Stimulated activated CD8-positive, alpha-beta memory T cell treated with anti-CD3 and anti-CD28 coated beads, Interleukin-2, amount 100 ng/mL, for 1 hour (primary cell): ENCODE measurements at places on chromosomes 7 and 10.

DNA sequence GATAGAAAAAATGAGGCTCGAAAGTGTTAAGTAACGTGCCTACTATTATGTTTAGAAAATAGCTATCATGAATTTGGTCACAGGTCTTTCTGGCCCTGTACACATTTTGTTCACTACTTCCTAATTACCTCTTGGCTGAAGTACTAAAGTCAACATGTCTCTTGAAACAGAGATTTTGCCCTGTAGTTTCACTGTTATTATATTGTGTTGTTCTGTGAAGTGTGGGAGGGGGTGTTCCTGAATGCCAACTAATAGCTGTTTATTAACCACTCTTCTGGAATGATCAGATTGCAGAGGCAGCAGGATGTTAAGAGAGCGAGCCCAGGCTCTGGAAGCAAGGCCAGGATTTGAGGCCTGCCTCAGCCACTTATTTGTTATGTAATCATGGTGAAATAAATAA lies 72.1 kb downstream of the RNF133 start:
- DNase-seq, result no peak

- no peak for DNase-seq
These were observed 2.9 kb downstream of the CTBP2 start for GRCh38 chr10:125157505-125157904.

GRCh38 chr10:101778151-101778780 lies 2.4 kb upstream of the FGF8 start:
- DNase-seq, result no peak

DNA sequence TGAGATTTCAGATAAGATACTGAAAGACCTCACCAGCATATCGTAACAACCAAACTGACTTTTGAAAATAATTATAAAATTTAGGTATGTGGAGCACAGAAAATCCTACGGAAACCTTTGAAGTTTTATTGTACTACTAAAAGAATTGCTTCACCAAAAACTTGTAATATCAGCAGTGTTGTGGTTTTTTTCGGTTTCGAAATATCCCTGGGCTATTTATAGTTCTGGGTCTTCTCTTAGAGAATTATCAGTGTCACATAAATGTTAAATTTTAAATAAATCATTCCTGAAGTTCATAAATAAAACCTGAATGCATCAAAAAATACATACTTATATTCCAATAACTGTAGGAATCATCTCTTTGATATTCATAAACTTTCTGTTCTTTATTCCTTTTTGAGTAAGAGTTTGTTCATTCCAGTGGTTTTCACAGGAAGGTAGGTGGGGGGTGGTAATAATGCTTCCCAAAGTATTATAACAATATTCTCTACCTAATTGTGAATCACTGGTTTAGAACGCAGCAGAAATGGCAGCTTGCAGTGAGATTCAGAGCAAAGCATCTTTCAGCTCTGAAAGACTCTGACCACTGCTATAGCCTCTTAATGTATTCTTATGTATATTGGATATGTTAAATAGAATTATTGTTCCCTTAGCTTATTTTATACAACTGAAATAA lies 60.2 kb downstream of the ZNF277 start:
- no peak for DNase-seq

GRCh38 chr7:51639661-51640334 lies 323.2 kb upstream of the COBL start:
- no peak for DNase-seq

GRCh38 chr7:46492466-46492865 lies 571.4 kb upstream of the IGFBP3 start:
- DNase-seq, result no peak

DNA sequence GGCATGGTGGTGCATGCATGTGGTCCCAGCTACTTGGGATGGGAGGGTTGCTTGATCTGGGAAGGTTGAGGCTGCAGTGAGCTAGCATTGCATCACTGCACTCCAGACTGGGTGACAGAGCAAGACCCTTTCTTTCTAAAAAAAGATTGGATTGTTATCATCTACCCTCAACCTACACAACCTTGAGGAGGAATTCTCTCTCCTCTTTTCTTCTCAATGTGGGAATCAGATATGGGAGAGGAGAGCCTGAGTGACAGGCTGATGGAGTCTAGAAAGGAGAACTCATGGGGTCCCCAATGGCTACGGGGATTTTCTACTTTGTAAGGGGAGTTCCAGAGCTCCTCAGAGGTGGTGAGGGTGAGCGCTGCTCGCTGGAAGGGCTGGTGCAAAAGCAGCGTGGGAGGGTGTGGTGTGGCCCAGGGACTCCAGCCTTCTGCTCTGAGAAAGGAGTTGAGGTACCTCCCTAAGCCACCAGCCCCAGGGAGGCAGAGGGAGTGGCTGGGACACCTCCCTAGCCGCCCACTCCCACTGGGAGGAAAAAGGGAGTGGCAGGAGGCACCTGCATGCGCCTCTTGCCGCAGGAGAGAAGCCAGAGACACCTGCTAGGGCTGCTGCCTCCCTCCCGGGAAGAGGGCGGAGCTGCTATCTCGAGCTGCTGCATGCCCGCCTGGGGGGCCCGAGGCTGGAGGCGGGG lies 48.4 kb downstream of the GATA3 start:
- DNase-seq, result no peak

GRCh38 chr10:61975391-61975932 lies 74.0 kb downstream of the ARID5B start:
- DNase-seq, result no peak

DNA sequence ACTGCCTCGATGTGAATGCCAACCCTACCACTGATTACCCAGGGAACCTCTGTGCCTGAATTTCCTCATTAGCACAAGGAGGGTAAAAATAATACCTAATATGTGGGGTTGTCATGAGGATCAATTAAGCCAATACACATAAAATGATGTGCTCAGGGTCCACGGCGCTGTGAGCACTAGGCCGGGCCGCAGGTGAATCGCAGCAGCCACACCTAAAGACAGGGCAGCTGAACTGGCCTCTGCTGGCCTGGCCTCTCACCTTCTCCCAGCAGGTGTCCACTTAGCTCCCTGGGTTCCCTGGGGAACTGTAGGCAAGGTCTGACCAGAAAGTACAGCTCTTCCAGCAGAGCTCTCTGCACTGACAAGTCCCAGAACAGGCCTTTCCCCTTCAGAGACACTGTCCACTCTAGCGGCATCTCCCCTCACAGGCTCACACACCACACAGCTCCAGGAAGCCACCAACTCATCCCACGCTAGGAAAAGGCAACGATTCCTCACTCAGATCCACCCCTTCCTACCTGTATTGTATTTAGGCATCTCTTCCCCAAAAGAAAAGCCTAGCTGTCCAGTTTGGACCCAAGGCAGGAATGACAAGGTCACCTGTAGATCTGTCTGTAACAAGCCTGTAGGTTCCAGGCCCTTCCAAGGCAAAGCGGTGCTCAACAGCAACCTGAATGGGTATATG lies 273.1 kb downstream of the USP6NL start:
- no peak for DNase-seq

- no peak for DNase-seq
These were observed 40.1 kb upstream of the CXCL12 start for GRCh38 chr10:44424957-44425356.

GRCh38 chr10:16646181-16647059 lies 124.7 kb upstream of the C1QL3 start:
- no peak for DNase-seq

DNA sequence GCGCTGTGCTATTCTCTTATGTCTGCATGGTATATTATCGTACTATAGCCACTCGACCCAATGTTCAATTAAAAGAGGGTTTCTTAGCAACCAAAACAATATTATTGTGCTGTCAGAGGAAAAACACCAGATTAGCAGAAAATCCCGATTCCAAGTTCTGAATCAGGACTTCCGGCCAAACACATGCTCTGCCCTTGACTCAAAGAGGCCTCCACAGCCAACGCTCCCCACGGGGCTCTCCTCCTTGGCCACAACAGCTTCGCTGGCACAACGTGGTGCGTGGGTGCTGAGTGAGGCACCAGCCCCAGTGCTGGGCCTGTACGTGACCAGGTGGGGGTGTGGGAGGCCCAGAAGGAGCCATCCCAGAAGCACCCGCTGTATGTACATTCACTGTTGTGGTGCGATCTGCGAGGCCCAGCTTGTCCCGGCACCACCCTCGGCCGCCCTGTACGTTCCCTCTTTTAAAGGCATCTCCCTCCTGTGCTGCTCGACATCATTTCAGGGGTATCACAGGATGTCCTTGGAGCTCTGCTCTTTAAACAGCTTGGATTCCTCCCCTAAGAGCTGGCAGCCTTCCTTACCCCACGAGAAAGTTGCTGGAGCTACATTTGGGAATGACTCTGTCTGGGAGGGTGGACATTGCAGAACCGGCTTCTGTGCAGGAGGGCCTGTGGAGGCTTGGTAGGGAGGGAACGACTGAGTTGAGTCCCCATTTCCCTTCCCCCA lies 736.2 kb downstream of the PARD3 start:
- no peak for DNase-seq

- DNase-seq, result no peak
These were observed 925.1 kb downstream of the LRMDA start for GRCh38 chr10:76356557-76356956.

- DNase-seq, result no peak
These were observed 222.0 kb upstream of the ZMIZ1 start for GRCh38 chr10:78846760-78847159.

DNA sequence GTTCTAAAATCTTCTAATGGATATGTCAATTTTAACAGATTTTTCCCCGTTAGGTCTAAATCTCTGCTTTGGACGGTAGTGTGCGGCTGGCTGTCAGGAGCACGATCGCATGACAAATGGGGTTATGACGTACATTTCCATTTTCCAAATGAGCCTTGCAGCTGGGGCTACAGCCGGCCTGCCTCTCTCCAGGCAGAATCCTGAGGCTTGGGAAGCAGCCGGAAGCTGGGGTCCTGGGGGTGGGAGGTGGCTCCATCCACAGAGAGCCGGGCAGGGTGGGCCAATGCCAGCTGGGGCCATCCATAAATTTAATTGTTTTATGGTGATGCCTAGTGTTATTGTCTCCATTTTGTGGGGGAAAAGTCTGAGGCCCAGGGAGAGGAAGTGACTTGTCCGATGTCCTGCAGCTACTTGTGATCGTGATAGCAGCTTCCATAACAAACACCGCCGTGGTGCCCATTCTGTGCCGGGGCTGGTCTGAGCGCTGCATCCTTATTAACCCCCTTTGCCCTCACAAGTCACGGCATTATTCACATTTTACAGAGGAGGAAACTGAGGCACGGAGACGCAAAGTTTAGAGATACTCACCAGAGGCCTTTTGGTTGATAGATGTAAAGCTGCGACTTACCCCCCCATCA lies 53.0 kb upstream of the EBF3 start:
- no peak for DNase-seq

- no peak for DNase-seq
These were observed 177.9 kb downstream of the RPS24 start for GRCh38 chr10:78211561-78212051.

DNA sequence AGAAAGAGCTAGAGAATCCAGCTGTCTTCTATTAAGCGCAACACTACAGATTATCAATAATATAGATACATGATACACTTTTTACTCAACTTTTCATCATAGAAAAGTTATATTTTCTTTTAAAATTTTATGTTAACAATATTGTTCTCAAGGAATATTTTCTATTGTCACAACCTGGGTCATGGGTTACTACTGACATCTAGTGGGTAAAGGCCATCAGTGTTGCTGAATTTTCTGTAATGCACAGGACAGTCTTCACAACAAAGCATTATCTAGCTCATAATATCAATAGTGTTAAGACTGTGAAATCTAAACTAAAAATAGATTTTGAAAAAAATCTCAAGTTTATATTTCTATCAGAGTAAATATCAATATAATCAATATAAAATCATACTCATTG lies 209.8 kb downstream of the ZNF33B start:
- DNase-seq, result no peak

DNA sequence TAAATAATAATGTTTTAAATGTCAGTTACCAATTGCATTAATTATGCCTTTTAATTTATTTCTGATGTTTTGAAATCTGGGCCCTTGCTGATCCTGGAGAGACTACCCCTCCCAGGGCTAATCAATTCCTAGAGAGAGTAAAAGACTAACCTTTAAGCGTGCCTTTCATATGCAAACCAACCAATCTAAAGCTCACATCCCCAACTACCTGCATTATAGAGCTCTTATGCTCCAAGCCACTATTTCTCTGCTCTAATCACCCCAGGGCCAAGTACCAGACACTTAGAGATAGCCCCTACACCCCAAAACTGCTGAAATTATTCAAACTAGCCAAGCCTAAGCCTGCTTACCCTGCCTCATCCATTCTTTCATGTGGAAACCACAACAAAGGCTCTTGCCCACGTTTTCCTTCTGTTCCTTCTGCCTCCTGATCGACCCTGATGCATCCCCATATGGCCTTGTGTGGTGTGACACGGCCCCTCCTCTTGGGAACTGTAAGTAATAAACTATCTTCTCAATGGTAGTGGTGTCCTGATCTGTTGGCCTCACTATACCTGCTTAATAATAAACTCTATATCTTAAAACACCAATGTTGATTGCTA lies 97.7 kb downstream of the HIBADH start:
- DNase-seq, result no peak

DNA sequence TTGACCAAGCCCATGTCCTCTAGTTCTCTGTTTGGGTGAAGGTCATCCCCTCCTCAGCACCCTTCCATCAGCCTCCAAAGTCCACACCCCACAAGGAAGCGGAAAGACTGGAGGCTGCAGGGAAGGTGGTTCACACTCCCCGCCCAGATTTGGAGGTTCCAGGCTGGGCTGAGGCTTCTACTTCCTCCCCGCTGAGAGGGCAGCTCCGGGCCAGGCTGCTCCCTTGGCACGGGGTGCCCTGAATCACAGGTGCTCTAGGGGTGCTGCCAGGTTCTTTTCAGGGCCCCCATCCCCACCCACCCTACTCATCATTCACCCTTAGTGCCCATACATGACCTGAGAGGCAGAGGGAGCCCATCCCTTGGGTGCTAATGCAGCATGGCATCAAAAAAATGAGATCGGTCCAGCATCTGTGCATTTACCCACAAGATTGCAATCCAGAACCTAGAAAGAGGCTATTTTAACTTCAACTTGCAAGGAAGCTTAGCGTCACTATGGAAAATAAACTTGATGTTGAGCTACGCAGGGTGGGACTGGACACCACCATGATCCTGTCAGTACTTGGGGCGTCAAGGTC lies 47.3 kb upstream of the ZMIZ1 start:
- DNase-seq, result no peak

DNA sequence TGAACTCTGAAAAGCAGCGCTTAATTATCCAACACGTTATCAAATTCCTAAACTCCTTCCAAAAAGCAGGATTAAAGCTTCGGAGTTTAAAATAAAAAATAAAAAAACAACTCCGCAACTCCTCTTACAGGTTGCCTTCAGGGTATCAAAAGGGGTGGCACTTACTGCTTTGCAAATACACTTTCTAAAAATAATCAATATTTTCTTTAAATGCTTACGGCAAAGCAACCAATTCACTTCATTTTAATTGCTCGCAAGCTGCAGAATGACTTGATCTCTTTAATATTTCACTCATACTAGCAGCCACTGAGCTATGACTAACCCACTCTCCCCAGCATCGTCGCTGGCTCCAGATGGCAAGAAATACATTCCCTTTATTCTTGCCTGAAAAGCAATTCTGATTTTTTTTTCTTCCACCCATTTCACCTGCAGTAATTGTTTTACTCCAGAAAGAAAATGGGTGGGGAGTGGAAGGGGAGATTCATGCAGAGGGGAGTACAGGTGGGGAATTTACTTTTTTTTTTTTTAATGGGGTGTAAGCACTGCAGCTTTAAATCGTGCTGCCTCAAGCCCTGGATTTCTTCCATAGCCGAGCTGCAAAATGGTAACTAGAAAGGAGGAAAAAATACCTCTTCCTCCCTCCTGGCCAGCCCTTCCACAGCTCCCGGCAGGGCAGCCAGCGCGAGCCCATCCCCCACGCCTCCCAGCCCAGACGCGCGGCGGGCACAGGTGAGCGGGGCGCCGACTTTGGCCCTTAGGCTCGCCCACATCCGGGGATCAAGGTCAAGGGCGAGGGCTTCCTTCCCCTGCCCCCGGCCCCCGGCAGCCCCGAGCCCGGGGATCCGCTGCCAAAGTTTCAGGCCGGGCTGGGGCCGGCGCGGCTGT lies 54.2 kb upstream of the FHIP2A start:
- no peak for DNase-seq
